ENCODE measurements at places on chromosomes 5 and 9. TPM values are rescaled to one million over a fixed set of nuclear protein-coding genes. Genes with fewer than 3 reads are reported as not detected.

GGTA1 gene
- 1.2 TPM for total RNA-seq

SPATA31A3 gene
- not detected for total RNA-seq

TMED9 gene
- total RNA-seq, result 135 TPM

GKAP1 gene
- 6.4 TPM for total RNA-seq

FGD3 gene
- total RNA-seq, result 2.3 TPM

SHROOM1 gene
- total RNA-seq, result 41.3 TPM

ISL1 gene
- not detected for total RNA-seq

Measured in left lobe of liver (tissue), 2 donors.